ENCODE measurements at places on chromosomes 11 and 22.

DNA sequence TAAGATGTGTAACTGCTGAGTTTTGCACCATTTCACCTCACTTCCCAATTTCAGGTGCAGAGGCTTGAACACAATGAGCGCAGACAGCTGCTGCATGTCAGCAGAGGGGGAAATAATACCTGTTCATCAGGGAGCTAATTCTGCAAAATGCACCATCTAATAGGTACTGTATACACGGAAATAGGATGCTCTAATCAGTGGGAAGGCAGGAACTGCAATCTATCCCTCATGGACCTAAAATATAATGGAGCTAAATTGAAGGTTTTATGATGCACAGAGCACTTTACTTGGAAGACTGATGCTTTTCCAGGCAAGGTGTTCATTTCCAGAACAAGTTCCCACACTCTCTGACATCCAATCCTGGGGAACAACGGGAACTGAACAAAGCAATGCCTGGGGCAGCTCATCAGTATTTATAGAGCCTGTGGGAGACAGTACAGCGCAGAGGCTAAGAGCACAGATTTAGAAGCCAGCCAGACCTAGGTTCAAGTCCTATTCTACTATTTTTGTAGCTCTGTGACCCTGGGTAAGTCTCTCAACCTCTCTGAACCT is 78.5 kb downstream of the TENM4 start:
- no peak for DNase-seq

DNA sequence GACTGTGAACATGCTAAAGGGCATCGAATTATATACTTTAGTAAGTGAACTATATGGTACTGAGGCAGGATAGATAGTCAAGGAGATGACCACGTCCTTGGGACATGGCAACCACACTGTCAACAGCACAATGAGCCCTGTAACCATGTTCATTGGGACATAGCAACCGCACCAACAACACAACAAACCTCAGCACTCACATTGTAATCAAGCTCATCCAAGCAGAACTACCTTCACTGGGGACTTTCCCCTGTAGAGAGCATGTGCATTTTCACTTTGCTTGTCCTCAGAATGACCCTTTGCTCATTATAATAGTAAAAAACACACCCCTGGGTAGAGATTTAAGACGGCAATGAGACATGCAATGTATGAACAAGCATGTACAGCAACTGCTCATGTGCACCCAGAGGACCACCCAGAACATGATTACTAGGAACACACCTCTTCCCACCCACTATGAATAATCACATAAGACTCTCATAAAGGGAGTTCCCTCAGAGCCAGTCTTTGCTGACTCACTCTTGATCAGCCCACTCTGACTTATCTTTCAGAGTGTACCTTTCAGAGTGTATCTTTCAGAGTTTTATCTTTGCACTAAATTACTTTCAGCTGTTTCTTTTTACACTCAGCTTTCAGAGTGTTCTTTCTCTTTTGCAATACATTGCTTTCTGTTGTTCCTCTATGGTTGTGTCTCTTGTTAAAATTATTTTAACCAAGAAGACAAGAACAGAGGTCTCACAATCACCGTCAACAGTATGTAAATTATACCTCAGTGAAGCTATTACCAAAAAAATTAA is 4.1 kb upstream of the PLAAT2 start:
- DNase-seq: no peak

GRCh38 chr11:122232985-122233384 is 117.0 kb upstream of the BLID start:
- DNase-seq: no peak

GRCh38 chr22:20418211-20418788 is 19.3 kb downstream of the SCARF2 start:
- DNase-seq: peak; percentile 59

GRCh38 chr22:42145175-42145574 is 14.6 kb upstream of the CYP2D6 start:
- no peak for DNase-seq

- no peak for DNase-seq
These were observed at the start of gene MPPED2 for GRCh38 chr11:30586251-30587144. TSS of gene MPPED2 (minus strand) at chr11:30586353. CDS start at chr11:30580373, 5,980 bp downstream.

DNA sequence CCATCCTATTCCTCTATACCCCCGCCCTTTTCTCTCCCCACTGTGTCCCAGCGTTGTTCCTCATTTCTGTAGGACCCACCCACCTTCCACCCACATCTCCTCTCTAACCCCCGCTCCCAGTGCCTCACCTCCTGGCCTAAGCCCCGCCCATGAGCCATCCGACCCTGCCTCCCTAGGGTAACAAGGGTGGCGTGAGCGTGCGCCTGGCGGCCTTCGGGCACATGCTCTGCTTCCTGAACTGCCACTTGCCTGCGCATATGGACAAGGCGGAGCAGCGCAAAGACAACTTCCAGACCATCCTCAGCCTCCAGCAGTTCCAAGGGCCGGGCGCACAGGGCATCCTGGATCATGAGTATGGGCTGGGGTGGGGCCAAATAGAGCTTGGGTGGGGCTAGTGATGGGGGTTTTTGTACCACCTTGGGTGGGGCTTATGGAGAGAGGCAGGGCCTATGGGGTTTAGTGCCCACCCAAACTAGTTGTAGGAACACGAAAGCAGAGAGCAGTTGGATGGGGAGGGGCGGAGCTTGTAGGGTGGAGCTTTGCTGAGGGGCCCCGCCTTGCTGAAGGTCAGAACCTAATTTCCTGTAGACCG is 4.5 kb downstream of the INPP5J start:
- no peak for DNase-seq

DNA sequence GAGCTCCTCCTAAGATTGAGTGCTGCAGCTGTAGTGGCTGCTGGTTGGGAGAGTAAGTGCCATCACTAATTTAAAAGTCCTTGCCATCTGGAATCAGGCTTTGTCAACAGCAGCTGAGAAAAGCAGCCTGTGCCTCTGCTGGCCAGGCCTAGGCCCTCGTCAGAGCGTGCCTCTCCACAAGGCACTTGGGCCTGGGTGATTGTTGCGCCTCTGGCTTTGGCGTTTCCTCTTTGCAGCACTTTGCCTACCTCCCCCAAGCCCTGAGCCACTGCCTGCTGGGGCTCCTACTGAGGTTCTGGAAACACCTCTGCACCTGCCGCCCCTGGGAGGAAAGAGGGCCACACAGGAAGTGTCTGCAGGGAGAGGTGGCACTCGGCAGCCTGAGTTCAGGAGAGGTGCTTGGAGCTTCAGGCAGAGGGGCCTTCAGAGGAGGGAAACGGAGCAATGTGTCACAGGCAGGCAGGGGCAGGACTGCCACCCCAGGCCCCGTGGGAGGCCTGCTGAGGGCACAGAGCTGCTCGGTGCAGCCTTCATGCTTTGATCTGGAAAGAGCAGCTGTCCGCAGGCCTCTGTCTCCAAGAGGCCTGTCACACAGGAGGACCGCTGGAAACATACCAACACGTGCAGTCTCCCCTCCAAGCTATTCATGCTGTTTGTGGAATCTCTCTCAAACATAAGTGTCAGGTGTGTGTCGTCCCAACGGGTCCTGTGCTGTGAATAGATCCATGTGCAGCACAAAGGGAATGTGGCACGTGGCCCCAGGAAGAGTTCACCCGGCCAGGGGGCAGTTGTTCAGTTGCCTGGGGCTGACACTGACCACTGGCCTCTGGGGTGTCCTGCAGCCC is 61.5 kb upstream of the EMID1 start:
- DNase-seq: peak; percentile 73

Data from NCI-H510A (cell line).